Left kidney (tissue), 8 donors: ENCODE measurements at places on chromosomes 11 and 22.

GRCh38 chr11:134666273-134667174, 254.5 kb upstream of the B3GAT1 start:
- DNase-seq = no peak

DNA sequence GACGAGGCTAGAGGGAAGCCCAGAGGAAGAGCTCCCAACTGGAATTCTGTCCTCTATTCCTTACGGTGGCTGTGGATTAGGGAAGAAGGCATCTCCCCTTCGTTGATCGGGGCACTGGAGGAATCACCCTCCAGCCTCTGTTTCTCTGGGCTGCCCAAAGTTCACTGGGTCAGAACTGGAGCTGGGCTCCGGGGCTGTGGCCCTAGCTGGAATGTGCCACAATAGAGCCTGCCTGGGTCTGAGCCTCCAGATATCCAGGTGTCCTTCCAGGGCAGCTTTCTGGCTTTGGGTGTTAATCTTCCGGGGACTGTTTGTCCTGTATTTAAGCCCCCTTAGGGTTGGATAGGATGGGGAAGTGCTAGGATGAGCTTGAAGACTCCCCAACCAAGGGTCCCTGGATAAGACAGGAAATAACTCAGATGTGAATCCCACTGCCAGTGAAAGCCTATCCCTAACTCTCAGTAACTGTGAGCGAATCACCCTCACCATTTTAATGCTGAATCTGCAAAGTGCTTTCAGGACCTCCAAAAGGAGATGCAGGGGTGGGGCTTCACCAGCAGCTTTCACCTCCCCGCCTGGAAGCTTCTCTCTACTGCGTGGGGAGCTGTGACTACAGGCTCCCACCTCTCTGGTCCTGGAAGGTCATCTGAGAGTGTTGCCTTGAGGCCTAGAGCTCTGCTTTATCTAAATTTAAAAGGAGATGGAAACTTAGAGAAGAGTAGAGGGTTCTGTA, 9.5 kb downstream of the YPEL4 start:
- no peak for DNase-seq

GRCh38 chr11:117914991-117915618, 14.1 kb downstream of the TMPRSS13 start:
- DNase-seq = no peak

DNA sequence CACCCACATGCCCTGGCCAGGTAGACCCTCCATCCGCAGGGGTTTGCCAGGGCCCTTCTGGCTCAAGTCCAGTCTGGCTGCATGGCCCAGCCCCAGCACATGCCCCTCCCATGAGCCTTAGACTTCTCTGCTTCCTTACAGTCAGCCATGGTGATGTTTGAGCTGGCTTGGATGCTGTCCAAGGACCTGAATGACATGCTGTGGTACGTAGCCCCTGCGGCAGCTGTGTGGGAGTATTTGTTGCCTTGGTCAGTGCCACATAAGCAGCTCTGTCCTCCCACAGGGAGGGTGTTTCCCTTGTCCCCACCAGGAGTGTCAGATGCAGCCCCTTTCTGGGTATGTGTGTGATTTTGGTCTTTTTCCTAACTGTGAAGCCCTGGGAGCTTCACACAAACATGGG, 17.5 kb downstream of the CDC45 start:
- peak; percentile 41 for DNase-seq

- no peak for DNase-seq
Observed at GRCh38 chr22:27116312-27117086, 459.1 kb downstream of the MIAT start.

DNA sequence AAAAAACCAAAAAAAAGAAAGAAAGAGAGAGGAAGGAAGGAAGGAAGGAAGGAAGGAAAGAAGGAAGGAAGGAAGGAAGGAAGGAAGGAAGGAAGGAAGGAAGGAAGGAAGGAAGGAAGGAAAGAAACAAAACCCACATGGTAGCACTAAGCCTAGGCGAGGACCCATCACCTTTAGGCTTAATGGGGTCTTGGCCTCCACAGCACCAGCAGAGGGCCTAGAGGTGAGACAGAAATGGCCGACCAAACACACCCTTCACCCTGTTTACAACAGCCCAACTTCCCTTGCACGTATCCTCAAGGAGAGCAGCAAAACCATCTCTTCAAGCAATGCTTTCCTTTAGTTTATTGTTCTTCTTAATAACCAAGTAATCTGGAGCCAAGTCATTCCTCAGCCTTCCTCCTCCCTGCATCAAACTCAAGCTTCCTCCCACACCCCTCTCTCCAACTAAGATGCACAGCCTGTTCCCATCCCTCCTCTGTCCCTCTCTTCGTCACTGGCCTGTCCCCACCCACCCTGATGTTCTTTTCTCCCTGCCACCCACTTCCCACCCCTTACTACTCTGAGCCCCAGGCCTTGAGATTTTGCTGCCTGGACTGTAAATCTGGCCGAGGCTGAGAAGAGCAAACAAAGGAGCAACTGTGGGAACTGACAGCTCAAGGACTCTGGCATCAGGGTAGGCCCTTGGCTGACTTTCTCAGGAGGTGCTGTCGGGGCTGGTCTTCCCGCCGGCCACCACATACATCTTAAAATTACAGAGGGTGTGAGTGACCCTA, 26.0 kb downstream of the POU2AF1 start:
- no peak for DNase-seq

GRCh38 chr11:62980133-62980760, 4.5 kb downstream of the SLC22A6 start:
- peak; percentile 35 for DNase-seq

DNA sequence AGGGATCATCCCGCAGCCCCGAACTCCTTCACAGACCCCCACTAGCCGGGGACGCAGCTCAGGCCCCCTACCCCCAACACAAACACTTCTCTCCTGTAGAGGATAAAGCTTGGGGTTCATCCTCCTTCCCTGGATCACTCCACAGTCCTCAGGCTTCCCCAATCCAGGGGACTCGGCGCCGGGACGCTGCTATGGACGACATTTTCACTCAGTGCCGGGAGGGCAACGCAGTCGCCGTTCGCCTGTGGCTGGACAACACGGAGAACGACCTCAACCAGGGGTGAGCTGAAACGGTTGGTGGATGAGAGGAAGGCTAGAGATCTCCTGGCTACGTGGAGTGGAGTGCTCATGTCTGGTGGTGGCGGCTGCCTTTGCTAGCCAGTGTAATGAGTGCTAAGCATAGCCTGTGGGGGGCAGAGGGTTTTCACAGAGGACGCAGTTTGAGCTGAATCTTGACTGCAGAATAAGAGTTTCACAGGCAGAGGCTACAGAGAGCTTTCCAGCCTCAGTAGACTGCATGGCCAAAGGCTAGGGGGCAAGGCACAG, 580 bp downstream of the ILK start:
- DNase-seq = peak; percentile 72
